Right atrium auricular region (tissue), 2 donors: ENCODE measurements at places on chromosomes 11 and 22. TPM values are rescaled to one million over a fixed set of nuclear protein-coding genes. Genes with fewer than 3 reads are reported as not detected.

The NDUFS8 gene
- total RNA-seq, result 436 TPM

GRCh38 chr11:45984192-45984591 is 61.7 kb downstream of the LARGE2 start:
- H3K4me3 ChIP-seq, result no peak overlapping the region
- H3K4me1 ChIP-seq, result no peaks in the 10 kb centered on the region

- peaks cover 6% of the 10 kb centered on the region for H3K36me3 ChIP-seq
- H3K4me1 ChIP-seq, result no peaks in the 10 kb centered on the region
- no peaks in the 10 kb centered on the region for H3K27me3 ChIP-seq
- H3K27ac ChIP-seq, result no peak overlapping the region
Observed at GRCh38 chr11:78180751-78181150, 7.7 kb downstream of the KCTD21 start.

DNA sequence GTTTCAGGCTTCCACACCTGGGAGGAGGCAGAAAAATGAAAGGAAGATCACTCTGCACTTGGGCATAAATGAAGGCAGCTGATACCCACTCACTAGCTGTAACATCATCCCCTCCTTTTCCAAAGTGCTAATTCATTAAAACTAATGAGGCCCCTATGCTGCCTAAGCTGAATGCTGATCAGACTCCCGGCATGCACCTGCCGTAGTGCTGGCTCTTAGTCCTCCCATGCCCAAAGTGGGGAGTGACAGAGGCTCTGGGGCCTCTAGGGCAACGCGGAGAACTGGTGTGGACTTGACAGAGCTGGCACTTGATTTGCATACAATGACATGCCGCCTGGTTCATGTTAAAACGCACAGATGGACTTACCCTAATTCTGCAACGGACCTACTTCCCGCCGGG is 96.5 kb upstream of the NCAM1 start:
- H3K4me1 ChIP-seq, result peaks cover 11% of the 10 kb centered on the region
- no peaks in the 10 kb centered on the region for H3K27me3 ChIP-seq
- no peak for DNase-seq
- peak overlapping the region; percentile 66 for H3K27ac ChIP-seq

DNA sequence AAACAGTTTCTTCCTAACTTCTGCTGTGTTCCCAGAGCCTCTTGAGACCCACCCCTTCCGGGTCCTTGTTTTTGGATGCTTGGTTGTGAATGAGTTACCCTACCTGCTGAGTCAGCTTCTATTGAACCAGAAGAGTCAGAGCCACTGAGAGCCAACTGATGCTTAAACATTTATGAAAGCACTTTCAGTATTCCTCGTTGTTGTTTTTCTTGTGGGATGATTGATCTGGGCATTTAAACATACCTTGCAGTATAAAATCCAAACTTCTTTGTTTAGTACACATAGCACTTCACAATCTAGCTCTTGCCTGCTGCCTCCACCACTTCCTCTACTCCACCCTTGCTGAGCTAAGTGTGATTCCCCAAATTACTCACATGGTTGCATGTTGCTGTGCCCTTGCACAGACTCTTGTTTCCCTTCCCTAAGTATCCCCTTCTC is 5.5 kb downstream of the PRSS23 start:
- peaks cover 8% of the 10 kb centered on the region for H3K36me3 ChIP-seq
- H3K27ac ChIP-seq, result no peak overlapping the region
- H3K4me1 ChIP-seq, result peaks cover 21% of the 10 kb centered on the region
- no peak for DNase-seq

GRCh38 chr11:12279672-12280108 is 97.7 kb upstream of the PARVA start:
- H3K4me1 ChIP-seq, result peaks cover 16% of the 10 kb centered on the region
- H3K27me3 ChIP-seq, result no peaks in the 10 kb centered on the region
- no peaks in the 10 kb centered on the region for H3K36me3 ChIP-seq

DNA sequence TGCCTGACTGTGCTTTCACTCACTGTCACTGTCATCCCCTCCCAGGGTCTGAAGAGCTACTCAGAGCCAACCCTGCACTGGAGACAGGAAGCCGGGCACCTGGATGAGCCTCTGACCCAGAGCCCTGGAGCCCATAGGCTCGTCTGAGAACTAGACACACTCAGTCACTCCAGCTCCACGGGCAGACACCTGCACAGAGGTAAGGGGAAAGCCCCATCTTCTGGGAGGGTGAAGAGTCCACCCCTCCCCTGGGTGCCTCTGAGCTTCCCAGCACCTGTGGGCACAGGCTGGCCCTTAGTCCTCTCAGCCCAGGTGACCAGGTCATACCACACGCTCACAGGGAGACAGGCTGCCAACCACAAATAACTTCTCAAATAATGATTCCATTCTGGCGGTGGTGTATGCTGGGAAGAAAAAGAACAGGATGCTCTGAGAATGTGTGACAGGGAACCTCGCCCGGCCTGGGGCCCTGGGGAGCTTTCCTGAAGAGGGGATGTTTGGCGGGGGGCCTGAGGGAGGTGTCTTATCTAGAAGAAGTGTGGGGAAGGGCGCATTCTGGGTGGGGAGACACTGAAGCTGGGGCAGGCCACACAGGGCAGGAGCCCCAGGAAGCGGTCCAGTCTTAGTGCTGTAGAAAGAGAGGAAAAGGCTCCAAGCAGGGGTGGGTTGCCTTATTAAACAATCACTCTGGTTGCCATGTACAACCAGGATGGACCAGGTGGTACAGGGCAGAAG is 5.3 kb downstream of the CCDC157 start:
- no peaks in the 10 kb centered on the region for H3K27me3 ChIP-seq
- H3K27ac ChIP-seq, result no peak overlapping the region
- no peaks in the 10 kb centered on the region for H3K4me1 ChIP-seq
- no peaks in the 10 kb centered on the region for H3K36me3 ChIP-seq
